ENCODE measurements at places on chromosomes 3 and 15.

- no peak for DNase-seq
These were observed 23.1 kb downstream of the CNTN3 start for GRCh38 chr3:74591342-74591741.

GRCh38 chr3:140630866-140631265, 47.0 kb upstream of the TRIM42 start:
- DNase-seq: no peak

DNA sequence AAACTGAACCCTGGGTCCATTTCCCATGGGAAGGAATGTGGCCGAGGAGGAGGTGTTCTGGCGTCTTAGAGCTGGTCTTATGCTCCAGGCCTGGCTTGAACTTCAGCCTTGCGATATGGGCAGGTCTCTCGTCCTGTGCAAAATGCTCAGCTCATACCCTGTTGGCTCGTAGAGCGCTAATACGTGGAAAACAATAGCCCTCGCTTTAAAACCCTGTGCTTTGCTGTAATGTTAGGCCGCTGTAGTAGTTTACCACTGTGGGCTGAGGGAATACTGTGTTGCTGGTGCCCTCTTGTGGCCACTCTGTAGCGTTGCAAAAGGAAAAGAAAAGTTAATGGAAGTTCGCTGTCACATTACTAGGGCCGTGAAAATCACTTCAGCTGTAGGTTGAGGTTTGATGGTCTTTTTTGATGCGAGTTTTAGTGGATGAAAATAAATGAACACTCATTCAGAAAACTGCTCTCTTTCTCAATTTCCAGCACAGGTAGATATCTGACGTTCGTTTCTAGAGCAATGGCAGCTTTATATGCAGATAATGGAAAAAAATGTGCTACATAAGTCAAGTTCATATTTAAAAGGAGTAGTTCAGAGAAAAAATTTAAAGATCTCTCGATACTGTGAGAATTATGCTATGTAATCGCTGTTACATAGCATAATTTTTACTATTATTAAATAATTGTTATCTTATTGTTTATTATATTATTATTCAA, 92.9 kb downstream of the MCTP2 start:
- DNase-seq: no peak

- DNase-seq: no peak
These were observed 28.7 kb upstream of the SEMA6D start for GRCh38 chr15:47688573-47689086.

- DNase-seq: no peak
These were observed 12.3 kb upstream of the CTDSPL start for GRCh38 chr3:37849146-37849923.

DNA sequence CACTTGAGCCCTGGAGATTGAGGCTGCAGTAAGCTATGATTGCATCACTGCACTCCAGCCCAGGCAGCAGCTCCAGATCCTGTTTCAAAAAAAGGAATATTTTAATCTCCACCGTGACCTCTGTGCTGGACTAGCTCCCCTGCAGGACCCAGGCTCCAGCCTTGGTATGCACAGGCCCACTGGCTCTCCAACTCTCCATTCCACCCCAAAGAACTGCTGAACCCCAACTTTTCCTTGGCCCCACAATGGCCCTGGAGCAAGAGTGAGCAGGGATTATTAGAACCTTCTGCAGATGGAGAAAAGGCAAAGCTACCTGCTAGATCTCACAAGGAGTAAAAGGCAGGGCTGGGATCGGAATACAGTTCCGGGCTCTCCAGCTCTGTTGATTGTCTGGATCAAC, 32.8 kb upstream of the SFMBT1 start:
- no peak for DNase-seq

- DNase-seq: no peak
These were observed 15.7 kb upstream of the GXYLT2 start for GRCh38 chr3:72872183-72872582.

DNA sequence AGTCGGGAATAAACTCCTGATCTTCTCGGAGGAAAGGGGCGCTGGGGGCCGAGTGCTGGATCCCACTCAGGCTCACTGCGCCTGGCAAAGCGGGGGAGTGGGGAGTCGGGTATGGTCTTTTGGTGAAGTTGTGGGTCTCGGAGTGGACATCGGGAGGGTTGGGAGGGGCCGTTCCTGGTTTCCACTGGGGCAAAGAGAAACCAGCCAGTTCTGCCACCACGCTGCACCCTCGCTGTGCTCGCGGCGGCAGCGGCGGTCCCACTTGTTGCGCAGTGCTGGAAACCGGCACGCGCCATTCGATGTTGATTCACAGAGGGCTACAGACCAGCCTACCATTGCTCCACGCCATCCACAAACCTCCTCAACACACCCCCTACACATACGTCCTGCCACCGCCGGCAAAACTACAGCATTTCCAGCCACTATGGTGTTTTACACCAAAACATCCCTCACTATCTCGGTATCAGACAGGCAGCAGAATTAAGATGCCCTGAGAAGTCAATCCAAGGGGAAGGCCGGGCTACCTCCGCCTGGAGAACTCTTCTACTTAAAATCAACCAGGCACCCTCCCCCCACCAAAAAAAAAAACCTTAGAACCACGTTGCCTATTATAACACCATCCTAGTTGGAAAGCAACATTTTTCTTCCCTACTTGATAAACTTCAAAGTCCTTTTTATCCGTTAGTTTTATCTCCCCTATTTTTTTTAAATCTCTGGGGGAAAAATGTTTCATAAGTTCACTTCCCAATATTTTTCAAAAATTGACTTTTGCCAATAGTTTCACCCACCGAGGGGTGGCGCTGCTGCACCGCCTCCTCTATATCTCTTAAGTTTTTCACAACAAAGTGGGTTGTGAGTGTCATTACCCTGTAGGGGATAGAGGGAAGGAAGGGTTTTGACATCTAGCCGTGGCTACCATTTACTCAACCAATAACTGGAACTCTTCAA, 3.6 kb downstream of the BCL6 start:
- DNase-seq: peak; percentile 69

GRCh38 chr3:188320757-188321156, 166.8 kb downstream of the LPP start:
- no peak for DNase-seq

- no peak for DNase-seq
These were observed 120.4 kb upstream of the MEF2A start for GRCh38 chr15:99445272-99445850.

DNA sequence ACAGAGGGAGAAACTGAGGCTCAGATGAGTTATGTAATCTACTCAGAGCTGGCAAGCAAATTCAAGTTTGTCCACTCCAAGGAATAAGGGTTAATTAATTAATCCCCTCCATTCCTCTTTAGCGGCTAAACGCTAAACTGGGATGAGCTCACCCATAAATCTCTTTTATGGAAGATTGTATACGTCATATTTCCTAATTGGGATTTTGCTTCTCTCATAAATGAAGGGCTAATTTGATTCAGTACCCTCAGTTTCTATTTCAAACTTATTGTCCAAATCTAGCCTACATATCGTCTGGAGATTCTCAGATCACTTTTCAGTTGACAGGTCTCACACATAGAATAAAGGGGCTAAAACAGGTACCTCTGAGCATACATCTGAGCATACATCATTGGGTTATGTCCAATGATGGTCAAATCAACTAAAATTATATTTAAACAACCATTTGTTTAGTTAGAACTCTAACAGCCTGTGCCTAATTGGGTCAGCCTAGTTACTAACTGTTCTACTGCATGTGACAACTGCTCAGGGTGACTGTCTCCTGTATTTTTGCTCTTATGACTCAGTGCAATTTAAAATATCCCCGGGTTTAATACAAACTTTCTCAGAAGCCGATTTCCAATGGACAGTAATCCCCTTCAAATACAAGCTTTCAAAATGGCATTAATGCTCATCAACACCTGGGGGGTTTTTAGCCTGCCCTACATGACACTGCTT, 57.6 kb upstream of the PLXND1 start:
- DNase-seq: no peak

- DNase-seq: no peak
These were observed 13.8 kb downstream of the AVEN start for GRCh38 chr15:34025252-34025651.

GRCh38 chr15:63544258-63545026, 40.0 kb downstream of the USP3 start:
- DNase-seq: no peak

DNA sequence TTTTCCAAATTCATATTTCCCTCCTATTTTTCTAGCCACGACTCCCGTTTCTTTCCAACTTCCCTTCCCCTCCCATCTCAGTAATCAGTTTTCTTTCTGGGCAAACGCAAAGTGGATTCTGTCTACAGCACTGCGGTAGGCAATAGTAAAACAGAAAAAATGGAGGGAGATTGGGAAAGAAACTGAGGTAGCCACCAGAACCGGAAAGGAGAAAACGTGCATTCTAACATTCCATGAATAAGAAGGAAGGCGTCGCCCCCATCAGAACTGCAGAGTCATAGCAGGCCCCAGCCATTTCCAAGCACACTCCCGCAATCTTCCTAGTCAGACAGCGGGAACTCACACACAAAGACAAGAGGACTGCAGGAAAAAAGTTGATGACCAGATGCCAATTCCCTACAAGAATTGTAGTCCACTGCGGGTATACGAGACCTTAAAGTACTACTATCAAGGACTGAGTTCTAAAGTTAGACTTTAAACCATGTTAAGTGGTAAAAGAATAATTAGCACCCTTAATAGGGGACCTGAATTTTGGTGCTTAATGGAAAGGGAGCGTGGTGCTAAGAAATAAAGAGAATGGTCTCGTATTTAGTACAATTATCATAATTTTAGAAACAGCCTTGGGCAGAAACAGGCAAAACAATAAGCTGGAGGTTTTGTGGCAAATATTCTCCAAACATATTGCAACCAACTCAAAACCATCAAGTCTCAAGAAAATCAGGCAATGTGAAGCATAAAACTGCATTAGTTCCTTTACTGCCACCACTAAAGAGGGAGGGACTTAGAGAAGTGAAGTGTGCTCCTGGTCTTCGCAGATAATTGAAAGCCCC, 1.4 kb downstream of the PFN2 start:
- DNase-seq: peak; percentile 76

GRCh38 chr15:40930430-40931299, 1.5 kb downstream of the DLL4 start:
- no peak for DNase-seq

DNA sequence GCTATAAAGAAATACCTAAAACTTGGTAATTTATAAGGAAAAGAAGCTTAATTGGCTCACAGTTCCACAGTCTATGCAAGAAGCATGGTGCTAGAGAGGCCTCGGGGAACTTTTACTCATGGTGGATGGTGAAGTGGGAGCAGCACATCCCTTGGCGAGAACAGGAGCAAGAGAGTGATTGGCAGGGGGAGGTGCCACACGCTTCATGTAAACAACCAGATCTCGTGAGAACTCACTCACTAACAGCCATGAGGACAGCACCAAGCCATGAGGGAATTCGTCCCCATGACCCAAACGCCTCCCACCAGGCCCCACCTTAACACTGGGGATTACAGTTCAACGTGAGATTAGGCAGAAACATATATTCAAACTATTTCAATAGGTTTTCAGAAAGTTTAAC, 28.0 kb downstream of the GABRB3 start:
- DNase-seq: no peak

GRCh38 chr3:4211610-4212009, 91.6 kb upstream of the SETMAR start:
- no peak for DNase-seq

GRCh38 chr3:123392871-123393620, 55.8 kb downstream of the ADCY5 start:
- DNase-seq: no peak

GRCh38 chr3:129662191-129662608, 55.7 kb upstream of the PLXND1 start:
- DNase-seq: no peak

GRCh38 chr3:181054538-181054937, 65.0 kb upstream of the DNAJC19 start:
- DNase-seq: no peak

DNA sequence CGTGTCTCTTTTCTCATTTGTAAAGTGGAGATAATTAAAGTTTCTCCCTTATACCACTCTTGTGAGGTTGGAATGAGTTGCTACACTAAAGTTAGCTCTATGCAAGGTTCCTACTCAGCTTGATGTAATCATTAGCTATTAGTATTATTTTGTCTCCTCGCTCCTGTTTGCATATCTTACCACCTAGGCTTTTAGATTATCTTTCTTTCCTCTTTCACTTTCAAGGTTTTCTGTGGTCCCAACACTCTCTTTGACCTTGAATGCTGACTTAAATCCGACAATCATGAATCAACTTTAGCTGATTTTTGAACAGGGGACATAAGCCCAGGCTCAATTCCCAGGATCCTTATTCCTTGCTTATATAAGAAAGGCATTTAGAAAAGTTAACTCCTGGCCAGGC, 769.7 kb upstream of the GRM7 start:
- no peak for DNase-seq

GRCh38 chr15:61112231-61112630, 116.9 kb downstream of the RORA start:
- no peak for DNase-seq

- peak; percentile 54 for DNase-seq
These were observed 643 bp upstream of the RNU5B-1 start for GRCh38 chr15:65303687-65304380.

DNA sequence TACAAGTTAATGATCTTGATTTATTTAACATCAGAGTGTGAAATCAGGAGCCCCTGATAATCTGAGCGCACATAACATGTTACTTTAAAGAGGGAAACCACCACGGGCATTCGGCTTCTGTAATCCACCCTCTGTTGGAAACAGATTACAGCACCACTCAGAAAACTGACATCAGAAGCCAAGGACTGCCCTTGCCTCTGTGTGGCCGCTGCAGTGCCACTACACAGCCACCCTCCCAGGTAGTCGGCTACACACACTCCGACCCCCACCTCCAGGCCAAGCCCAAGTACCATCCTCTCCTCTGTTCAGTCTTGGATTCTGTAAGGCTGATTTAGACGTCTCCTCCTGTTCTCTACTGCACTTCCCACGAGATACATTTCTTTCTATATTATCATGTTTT, 251.7 kb downstream of the GABRB3 start:
- DNase-seq: no peak

- DNase-seq: no peak
These were observed 115.2 kb downstream of the NTRK3 start for GRCh38 chr15:88141269-88141889.

DNA sequence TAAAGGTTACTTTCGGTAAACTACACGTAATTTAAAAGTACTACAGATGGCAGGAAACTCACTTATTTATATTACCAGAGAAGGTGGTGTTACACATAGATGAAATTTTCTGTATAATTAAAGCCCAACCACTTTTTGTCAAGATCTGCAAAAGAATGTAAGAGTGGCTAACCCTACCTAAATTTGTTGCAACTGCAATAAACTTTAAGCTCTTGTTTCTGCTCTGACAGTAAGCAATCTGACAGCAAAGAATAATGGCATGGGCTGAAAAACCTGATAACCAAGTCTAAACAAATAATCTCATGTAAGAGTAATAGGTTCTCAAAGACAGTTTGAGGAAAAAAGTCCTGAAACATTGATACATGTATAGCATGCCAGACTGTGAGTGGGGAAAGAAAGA, 897.3 kb downstream of the TUSC7 start:
- DNase-seq: no peak
